NCI-H2081 (cell line): ENCODE measurements at places on chromosomes 7 and 10.

DNA sequence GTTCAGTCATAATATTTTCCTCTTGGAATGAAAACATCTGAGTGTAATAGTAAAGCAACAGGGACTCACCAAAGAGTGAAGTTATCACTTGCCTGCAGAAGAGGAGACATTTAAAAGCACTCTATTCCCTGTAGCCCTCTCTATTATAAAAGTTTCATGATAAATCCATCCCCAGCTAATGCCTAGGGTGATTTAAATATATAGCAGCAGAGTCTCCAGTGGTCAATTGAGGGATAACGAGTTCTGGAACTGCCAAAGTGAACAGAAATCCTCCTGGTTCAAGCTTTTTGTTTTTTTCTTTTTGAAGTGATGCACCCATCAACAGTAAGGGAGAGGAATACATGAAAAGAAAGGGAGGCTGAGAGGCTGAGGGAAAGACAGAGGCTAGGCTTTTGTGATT, 87.3 kb downstream of the EVX1 start:
- DNase-seq, result no peak

- peak; percentile 76 for DNase-seq
Observed at GRCh38 chr7:101232141-101232850, 5.3 kb downstream of the CLDN15 start.

DNA sequence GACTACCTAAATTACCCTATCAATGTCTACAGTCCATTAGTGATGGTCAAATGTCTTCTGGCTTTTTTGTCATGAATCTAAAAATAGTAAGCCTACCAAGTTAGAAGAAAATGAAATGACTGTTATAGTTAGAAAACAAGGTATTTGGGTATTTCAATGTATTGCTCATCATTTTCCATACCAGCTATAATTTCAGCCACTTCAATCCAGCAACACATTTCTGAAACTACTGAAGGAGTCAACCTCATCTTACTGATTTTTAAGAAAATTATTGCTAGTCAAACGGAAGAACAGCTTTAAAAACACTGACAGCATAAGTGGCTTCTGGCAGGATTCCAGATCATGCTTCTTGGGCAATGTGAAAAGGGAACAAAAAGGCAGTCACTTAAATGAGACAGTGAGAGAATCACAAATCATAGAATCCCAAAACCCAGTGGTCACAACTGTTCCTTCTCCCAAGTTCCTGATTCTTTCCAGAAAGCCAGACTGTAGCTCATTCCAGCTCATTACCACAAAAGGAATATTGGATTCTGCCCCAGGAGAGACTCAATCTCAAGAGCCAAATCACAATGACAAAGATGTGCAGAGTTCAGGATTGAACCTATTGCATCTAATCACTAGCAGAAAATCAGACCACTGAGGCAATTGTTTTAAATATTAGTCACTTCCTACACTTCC, 61.2 kb upstream of the LRRN3 start:
- no peak for DNase-seq

- no peak for DNase-seq
Observed at GRCh38 chr10:114327537-114328440, 76.5 kb downstream of the AFAP1L2 start.

GRCh38 chr10:1127629-1128028, 71.4 kb downstream of the WDR37 start:
- no peak for DNase-seq

DNA sequence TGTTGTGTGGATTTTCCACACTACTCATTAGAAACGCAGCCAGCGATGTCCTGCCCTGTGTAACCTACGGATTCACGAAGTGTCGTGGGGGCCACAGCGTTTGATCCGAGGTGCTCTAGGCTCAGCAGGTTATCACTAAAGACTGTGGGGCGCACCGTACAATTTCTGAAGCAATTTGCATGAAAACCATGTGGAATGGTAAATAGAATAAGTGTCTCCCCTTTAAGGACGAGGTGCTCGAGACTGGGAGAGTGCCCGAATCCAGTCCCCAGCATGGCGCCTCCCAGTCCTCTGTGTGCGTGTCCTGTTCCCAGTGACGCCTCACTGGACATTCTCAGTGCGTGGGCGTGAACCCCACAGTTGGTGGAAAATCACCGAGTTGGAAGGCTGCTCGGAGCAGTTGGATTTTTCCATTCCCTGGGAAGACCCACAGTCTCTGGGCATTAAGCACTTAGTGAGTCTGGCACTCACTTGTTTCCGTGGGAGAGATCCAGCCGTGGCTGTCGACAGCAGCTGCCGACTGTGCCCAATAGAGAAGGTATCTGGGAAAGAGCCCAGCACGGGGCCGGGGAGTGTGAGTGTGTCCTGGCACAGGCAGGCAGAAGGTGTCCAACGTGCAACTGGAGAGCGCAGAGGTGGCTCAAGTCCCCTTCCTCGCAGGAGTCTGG, 37.0 kb downstream of the PFKP start:
- DNase-seq, result no peak

GRCh38 chr10:9869205-9869604, 1148.5 kb upstream of the CELF2 start:
- no peak for DNase-seq

GRCh38 chr7:101258243-101258731, 13.4 kb upstream of the FIS1 start:
- no peak for DNase-seq

- no peak for DNase-seq
Observed at GRCh38 chr10:21488246-21488956, 37.1 kb downstream of the SKIDA1 start.

DNA sequence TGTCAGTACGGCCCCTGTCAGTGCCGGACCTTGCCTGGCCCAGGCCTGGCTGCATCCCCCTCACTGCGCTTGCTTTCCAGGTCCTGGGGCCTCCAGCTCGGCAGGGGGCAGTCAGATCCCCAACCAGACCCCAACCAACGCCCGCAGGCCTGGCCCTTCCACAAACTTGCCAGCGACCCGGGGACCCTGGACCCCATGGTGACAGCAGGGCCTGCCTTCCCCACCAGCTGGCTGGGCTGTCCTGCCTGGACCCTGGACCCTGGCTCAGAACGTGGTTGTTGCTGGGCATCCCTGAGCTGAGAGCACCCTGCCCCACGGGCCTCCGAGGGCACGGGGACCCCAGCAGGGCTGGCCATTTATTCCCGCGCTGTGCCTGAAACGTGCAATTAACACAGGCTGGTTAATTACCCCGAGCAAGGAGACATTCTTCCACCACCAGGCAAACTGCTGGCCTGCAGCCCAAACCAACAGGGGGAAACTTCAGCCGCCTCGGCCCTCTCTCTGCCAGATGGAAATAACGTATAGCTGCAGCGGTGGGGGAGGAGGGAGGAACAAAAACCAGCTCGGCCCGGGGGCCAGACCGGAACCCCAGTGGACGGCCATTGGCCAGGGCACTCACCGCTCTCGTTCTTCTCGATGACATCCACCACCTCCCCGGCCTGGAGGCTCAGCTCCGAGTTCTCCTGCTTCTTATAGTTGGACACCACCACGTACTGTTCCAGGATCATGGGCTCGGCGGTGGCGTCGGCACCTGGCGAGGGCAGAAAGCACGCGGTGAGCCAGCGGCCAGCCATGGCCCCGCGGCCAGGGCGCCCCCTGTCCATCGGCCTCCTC, 167.1 kb downstream of the NEURL1 start:
- peak; percentile 66 for DNase-seq

GRCh38 chr10:97572214-97572989, at the start of gene ANKRD2:
TSS of gene ANKRD2 (plus strand) at chr10:97572779. CDS start at chr10:97572789, 10 bp downstream.
- peak; percentile 16 for DNase-seq

GRCh38 chr7:156753229-156753560, 112.6 kb downstream of the RNF32 start:
- DNase-seq, result no peak

- DNase-seq, result no peak
Observed at GRCh38 chr10:121481180-121481579, 117.1 kb downstream of the FGFR2 start.

DNA sequence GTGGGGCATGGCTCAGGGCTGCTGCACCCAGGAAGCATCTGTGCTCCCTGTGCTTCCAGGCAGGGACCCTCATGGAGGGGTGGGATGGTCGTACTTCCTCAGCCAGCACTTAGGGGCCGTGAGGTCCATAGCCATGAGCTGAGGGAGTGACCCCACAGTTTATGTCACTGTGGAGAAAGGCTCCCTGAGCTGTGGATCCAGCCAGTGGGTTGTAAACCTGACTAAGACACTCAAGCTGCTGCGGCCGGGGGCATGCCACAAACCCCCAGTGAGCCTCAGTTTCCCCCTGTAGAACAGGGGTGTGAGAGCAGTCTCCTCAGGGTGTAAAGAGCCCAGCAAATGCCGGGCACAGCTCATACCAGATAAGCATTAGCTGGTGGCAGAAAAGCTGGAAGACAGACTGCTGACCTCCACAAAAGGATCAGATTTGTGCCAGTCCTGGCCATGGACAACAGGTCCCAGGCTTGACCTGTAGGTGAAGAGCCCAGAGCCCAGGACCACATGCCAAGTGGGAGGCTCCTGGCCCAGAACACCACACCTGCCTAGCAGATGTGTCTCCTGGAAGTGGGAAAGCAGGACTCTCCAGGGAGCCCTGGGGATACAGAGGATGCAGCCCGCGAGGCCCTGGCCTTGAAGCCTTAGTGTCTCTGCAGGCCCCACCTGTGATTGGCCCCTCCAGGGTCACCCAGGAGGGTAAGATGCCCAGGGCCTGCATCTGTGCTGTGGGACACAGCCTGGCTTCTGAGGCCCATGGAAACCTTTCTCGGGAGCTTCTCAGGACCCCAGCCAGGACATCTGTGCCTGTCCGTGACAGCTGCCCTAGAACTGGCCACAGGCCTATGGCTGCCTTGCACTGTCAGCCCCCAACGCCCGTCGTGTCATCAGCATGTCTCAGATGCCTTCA, 78.1 kb upstream of the RET start:
- no peak for DNase-seq

GRCh38 chr10:43901744-43902504, 253.2 kb upstream of the ZNF32 start:
- DNase-seq, result no peak

DNA sequence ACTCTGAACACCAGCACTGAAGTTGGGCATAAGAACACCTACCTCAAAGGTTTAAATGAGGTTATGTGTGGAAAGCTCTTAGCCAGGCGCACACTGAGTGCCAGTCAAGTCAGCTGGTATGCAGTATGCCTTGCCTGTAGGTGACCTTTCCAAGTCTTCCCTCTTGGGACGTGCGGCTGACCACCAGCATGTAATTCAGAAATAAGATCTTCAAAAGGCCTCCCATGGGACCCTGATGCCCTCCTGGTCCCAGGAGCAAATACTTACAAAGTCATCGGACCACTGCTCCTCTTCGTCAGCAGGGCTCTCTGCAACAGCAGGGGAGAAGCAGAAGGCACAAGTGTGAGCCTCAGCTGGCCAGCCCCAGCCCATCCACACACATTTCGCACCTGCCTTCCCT, 40.8 kb downstream of the BLNK start:
- no peak for DNase-seq

- peak; percentile 28 for DNase-seq
Observed at GRCh38 chr7:24764011-24764410, 6.7 kb upstream of the GSDME start.

GRCh38 chr10:16381083-16381482, 55.7 kb upstream of the PTER start:
- no peak for DNase-seq

DNA sequence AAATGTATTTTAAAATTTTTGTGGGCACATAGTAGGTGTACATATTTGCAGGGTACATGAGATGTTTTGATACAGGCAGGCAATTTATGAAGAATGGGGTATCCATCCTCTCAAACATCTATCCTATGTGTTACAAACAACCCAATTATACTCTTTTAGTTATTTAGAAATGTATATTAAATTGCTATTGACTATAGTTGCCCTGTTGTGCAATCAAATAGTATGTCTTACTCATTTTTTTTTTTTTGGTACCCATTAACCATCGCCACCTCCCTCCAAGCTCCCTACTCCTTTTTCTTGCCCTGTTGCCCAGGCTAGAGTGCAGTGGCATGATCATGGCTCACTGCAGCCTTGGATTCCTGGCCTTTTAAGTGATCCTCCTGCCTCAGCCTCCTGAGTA, 128.1 kb downstream of the BAMBI start:
- DNase-seq, result no peak

GRCh38 chr7:36253699-36254098, 100.6 kb downstream of the EEPD1 start:
- DNase-seq, result no peak

GRCh38 chr10:70596110-70596798, 6.3 kb downstream of the PRF1 start:
- no peak for DNase-seq

- no peak for DNase-seq
Observed at GRCh38 chr7:36741866-36742265, 17.6 kb upstream of the AOAH start.

- no peak for DNase-seq
Observed at GRCh38 chr10:14329746-14330173, 964 bp downstream of the FRMD4A start.

DNA sequence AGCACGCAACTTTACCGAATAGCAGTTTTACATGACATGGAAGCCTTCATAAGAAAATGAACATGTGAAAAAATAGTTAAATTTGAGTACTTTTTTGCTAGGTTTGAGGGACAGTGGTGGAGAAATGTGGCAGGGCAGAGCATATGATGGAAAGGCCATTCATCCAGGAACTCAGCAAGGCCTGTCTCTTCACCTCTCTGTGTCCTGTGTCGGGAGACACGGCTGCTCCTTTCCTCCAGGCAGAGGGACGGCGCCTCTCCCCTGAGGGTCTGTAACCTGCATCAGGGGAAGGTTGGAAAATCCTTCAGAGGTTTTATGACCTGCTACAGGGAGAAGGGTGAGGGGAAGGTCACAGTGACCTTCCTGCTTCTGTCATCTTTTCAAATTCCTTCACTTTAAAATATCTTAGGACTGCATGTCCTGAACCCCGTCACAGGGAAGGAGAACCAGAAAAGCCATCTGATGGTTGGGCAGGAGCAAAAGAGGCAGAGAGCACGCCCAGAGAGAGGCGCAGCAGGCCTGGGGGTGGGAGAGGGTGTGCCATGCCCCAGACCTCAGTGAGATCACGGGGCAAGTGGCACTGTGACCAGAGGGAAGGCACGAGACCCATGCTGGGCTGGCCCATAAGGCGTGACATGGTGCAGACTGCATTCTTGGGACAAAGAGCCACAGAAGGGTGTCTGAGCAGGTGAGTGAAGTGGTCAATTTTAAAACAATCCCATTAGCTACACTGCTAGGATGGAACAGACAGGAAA, 44.0 kb downstream of the GSDME start:
- no peak for DNase-seq

DNA sequence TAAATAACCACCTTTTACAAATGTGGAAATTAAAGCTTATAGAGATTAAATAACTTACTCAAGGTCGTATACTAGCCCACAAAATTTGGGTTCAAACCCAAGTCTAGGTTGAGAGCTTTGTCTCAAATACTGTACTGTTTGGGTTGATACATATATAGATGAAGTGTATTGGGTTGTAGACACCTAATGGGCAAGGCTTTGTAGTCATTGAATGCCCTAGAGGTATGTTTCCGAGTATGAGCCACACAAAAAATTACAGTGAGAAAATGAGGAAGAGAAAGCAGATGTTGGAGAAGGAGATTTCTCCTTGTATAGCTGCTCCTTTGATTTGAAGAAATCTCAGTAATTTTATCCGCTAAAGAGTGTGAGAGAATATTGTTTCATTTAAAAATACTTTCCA, 60.6 kb downstream of the C1GALT1 start:
- DNase-seq, result no peak
